ENCODE measurements at places on chromosomes 4 and X. TPM values are rescaled to one million over a fixed set of nuclear protein-coding genes. Genes with fewer than 3 reads are reported as not detected.

The BOD1L1 gene
- total RNA-seq: 37.1 TPM

The TEC gene
- total RNA-seq: 1.6 TPM

DNA sequence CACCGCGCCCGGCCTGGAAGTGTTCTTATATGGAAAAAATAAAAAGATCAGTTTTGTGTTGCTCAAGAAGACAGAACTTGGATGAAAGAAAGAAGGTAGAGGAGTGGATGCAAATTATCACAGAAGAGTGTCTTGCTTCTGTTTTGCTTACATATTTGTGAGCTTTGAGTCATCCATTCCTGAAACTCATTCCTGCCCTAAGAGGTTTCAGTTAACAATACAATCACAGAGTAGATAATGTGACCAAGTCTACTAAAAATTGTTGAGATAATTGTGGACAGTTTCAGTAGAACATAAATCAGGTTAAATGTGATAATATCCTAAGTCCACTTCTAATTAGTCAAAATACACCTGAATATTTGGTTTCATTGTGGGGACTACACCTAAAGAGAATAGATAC, 26.4 kb upstream of the LRCH2 start:
- H3K4me1 ChIP-seq: no peaks in the 10 kb centered on the region
- H3K27me3 ChIP-seq: no peaks in the 10 kb centered on the region
- no peak for DNase-seq

- no peaks in the 10 kb centered on the region for H3K27me3 ChIP-seq
- H3K4me1 ChIP-seq: no peaks in the 10 kb centered on the region
- H3K4me3 ChIP-seq: no peak overlapping the region
- H3K36me3 ChIP-seq: no peaks in the 10 kb centered on the region
- no peak for DNase-seq
These were observed 494.6 kb upstream of the ATOH1 start for GRCh38 chr4:93334003-93334402.

- H3K4me3 ChIP-seq: no peak overlapping the region
- H3K27me3 ChIP-seq: no peaks in the 10 kb centered on the region
- no peak overlapping the region for H3K27ac ChIP-seq
- no peak for DNase-seq
- H3K36me3 ChIP-seq: no peaks in the 10 kb centered on the region
These were observed 714.2 kb upstream of the PCDH7 start for GRCh38 chr4:30005995-30006394.

DNA sequence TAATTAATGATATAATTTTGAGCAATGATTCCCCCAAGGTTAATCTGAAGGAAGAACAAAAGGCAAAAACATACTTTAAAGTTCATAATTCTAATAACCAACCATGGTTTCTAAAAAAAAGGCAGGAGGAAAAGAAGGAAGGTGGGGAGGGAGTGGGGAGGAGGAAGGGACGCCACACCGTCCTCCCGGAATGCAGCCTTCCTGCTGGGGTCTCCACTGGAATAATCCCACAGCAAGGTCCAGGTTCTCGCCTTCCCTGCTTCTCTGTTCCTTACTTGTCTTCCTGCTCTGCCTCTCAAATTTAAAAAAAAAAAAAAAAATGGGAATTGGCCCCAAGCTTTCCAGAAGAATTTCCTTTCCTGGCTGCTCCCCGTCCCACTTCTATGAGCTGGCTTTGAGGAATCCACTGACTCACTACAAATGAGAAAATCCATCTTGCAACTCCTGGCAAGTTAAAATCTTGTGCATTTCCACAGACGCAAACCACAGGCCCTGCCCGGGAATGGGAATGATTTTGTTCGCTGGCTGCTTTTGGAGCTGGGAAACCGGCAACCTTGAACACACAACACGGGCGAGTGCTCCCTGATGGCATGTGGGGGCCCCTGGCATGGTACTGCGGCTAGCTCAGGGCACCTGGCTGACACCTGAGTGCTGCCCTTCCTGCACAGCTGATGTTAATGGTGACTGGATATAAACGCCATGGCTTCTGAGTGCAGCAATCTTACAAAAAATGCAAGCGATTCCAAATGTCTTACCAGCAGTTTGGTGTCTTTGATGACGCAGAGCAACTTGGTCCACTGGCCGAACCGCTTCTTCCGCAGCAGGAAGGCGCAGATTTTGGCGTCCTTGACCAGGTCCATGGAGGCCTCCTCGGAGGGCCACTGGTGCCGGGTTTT, 97.0 kb downstream of the AFAP1 start:
- H3K27me3 ChIP-seq: no peaks in the 10 kb centered on the region
- H3K4me1 ChIP-seq: peaks cover 10% of the 10 kb centered on the region
- H3K4me3 ChIP-seq: no peak overlapping the region

The BEX1 gene
- total RNA-seq: 0.69 TPM

The AMBN gene
- total RNA-seq: not detected

GRCh38 chr4:26568446-26568994, 15.4 kb upstream of the TBC1D19 start:
- H3K27me3 ChIP-seq: peaks cover 5% of the 10 kb centered on the region
- H3K4me1 ChIP-seq: no peaks in the 10 kb centered on the region
- DNase-seq: no peak

DNA sequence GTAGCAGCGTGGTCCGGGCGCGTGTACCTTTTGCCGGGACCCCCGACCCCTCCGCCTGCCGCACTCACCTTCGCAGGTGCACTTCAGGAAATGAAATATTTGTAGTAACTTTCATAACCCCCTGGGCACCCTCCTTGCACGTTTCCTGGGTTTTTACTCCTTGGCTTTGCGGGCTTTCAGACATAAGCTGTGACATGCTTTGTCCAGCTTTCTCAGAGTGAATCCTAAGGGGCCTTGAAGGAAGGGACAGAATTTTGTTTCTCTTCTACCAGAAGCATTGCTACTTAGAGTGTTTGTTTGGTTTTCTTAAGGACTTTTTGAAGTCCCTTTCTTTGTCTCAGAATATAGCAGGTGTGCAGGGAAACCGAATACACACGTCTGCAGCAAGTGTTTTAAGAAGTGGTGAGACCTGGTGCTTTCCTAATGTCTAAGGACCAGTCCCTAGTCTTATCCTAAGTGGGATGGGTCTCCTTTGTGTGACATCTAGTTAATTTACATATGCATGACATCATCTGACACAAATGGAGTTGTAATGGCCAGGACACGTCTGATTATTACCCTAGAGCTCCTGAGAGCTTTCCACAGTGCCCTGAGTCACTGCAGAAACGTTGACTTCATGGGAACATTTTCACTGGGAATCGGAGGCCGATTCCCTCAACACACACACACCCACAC, 1.3 kb downstream of the FAM149A start:
- H3K36me3 ChIP-seq: no peaks in the 10 kb centered on the region
- peaks cover 7% of the 10 kb centered on the region for H3K27me3 ChIP-seq
- no peak for DNase-seq
- no peak overlapping the region for H3K27ac ChIP-seq
- H3K4me1 ChIP-seq: peaks cover 8% of the 10 kb centered on the region

DNA sequence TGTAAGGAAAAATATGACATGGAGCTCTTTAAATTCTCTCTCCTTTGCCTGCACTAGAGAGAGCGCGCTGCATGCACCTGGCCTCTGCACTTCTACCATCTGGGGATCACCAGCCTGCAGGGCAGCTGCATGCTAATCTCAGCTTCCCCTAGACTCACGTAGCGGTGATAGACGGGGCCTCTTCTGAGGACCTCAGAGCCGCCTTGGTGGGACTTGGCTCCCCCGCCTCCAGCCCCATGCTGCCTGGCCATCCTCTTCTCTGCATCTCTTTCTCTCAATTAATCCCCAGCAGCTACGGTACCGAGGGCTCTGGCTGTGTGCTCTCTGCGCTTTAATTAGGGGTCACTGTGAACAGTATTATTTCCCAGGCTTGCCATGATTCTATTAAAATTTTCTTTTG, 52.8 kb upstream of the PSAPL1 start:
- peaks cover 4% of the 10 kb centered on the region for H3K27me3 ChIP-seq
- H3K36me3 ChIP-seq: no peaks in the 10 kb centered on the region
- H3K4me1 ChIP-seq: no peaks in the 10 kb centered on the region
- H3K4me3 ChIP-seq: no peak overlapping the region
- H3K27ac ChIP-seq: no peak overlapping the region

- no peak overlapping the region for H3K4me3 ChIP-seq
- no peak for DNase-seq
- H3K27ac ChIP-seq: no peak overlapping the region
These were observed 259.1 kb upstream of the SLIT2 start for GRCh38 chr4:19992471-19993093.

The BEX5 gene
- total RNA-seq: 2.0 TPM

The RIBC1 gene
- total RNA-seq: 1.2 TPM

DNA sequence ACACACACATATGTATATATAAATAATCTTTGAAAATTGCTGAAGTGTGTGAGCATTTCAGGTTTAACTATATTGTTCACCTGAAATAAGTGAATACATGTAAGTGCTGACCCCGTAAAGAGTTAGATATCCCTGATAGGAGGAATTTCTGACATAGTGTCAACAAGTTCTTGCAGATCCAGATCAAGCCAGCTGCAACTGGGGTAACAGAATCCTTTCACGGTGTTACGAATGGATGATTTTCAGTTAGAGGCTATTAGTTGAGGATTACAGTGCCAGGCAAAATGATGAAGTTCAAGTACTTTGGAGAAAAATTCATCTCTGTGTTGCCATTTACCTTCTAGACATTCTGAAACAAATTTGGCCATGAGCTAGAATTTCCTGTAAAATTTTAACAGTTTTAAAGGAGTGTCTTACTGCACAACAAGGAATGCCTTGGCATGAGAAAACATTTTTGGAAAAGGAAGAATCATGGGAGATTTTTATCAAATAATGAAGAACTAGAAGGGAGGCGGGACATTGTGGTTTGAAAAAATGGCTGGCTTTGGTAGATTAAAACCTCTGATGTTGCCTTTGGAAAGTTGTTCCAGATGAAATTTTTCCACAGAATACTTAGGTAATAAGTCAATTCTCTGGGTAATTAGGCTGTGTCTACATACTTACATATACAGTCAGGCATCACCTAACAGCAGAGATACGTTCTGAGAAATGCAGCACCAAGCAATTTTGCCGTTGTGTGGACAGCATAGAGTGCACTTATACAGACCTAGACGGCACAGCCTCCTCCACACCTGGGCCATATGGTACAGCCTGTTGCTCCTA, 84.4 kb upstream of the FAT1 start:
- no peaks in the 10 kb centered on the region for H3K36me3 ChIP-seq
- no peak overlapping the region for H3K27ac ChIP-seq
- H3K27me3 ChIP-seq: no peaks in the 10 kb centered on the region
- H3K4me3 ChIP-seq: no peak overlapping the region
- no peak for DNase-seq

The TMSB15C gene
- 2.1 TPM for total RNA-seq

The TRAPPC2 gene
- total RNA-seq: 19.0 TPM

DNA sequence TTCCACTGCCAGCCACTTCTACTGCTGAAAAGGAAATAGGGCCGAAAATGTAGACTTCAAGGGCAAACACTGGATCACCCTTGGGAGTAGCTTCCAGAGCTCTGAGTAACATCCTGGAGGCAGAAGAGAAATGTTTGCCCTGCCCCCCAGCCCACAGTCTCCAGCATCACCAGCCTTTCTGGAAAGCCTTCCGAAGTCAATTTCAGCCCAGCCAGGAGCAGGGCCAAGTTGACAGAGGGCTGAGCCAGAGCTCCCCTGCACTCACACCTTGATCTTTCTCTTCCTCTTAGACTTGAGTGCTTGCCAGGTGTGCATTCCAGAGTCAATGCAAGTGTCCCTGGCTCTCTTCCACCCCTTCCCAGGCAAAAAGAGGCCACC, 35.2 kb downstream of the SLC25A5 start:
- H3K27me3 ChIP-seq: no peaks in the 10 kb centered on the region
- no peak for DNase-seq
- no peaks in the 10 kb centered on the region for H3K36me3 ChIP-seq

The ANXA3 gene
- not detected for total RNA-seq

The CXorf51B gene
- not detected for total RNA-seq

The TSPAN7 gene
- 0.18 TPM for total RNA-seq

The MAGEB10 gene
- not detected for total RNA-seq

The ZGRF1 gene
- 22.9 TPM for total RNA-seq

DNA sequence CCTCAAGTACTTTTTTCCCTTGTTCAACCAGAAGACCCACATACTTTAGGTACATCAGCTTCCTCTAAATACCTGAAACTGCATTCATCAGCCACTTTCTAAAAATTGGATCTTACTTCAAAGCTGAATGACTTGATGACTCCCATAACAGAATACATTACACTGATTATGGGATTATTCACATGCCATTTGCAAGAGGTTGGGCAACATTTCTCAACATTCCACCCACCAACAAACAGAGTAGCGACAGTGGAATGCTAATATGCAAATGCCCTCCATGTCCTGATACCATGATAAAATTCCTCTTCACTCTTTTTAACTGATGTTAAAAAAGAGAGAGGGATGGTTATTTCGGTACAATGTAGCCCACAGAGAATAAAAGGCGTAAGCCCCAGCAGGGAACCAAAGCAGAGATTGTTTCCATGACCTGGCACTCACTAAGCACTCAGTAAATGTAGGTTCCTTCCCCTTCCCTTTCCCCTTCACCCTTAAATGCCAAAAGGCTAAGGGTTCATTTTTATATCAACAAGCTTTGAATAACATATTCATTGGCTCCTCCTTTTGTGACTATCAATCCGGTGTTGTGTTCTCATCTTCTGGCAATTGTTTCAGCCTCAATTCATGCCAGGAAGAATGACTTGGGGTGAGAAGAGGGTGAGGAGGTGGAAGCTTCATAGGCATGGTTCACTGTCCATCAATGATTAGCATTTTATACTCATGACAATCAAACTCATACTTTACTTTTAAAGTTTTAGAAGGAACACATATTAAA, 317.2 kb downstream of the DHX15 start:
- DNase-seq: no peak
- no peak overlapping the region for H3K27ac ChIP-seq
- no peaks in the 10 kb centered on the region for H3K4me1 ChIP-seq
- H3K4me3 ChIP-seq: no peak overlapping the region
- no peaks in the 10 kb centered on the region for H3K36me3 ChIP-seq
- no peaks in the 10 kb centered on the region for H3K27me3 ChIP-seq

The SORBS2 gene
- not detected for total RNA-seq

- H3K4me3 ChIP-seq: no peak overlapping the region
- no peaks in the 10 kb centered on the region for H3K27me3 ChIP-seq
- H3K27ac ChIP-seq: no peak overlapping the region
These were observed 62.3 kb upstream of the RELL1 start for GRCh38 chr4:37748485-37748884.

DNA sequence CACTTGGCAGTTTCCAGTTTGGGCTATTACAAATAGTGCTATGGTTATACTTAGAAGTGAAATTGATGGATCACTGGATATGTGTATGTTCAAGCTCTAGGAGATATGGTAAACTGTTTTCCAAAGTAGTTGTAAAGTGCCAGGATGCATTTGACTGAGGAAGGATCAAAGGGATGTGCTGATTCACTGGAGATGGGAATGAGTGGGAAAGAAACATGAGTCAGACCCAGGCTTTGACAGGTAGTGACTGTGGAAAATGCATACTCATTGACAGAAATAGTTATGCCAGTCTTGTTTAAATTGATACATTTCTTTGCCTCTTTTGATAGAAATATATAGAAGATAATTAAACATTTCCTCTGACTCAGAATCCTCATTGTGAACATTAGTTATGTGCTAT, 77.9 kb downstream of the CEP135 start:
- no peak overlapping the region for H3K4me3 ChIP-seq
- no peaks in the 10 kb centered on the region for H3K27me3 ChIP-seq
- no peak overlapping the region for H3K27ac ChIP-seq
- no peak for DNase-seq
- peaks cover 18% of the 10 kb centered on the region for H3K36me3 ChIP-seq

All from CD8-positive, alpha-beta memory T cell (primary cell).